ENCODE measurements at places on chromosomes 16 and 17.

- DNase-seq: no peak
Observed at GRCh38 chr17:65182233-65182632, 45.1 kb downstream of the RGS9 start.

- no peak for DNase-seq
Observed at GRCh38 chr16:12060751-12061150, 84.2 kb downstream of the SNX29 start.

- no peak for DNase-seq
Observed at GRCh38 chr17:82613283-82614094, 34.8 kb downstream of the WDR45B start.

DNA sequence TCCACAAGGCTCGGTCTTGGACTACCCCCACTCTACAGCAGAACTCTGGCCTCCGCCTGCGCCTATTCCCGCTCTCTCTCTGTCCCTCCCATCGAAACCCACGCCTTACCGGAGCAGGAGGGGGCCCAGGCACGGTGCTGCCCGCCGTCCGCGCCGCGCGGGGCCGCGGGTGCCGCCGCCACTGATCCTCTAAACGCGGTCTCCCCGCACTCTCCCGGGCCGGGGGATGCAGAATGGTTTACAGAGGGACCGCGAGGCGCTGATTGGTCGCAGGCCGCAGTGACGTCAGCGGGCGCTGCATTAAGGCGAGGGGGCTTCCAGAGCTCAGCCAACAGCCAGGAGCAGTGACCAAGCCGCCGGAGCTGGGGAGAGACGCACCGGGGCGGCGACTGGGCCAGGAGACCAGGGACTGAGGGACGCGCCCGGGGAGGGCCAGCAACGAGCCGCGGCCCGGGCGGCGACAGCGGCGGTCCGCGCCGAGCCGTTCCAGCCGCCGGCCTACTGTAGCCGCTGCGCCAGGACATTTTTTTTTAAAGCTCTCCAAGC is 747 bp upstream of the LHX1 start:
- DNase-seq: no peak

DNA sequence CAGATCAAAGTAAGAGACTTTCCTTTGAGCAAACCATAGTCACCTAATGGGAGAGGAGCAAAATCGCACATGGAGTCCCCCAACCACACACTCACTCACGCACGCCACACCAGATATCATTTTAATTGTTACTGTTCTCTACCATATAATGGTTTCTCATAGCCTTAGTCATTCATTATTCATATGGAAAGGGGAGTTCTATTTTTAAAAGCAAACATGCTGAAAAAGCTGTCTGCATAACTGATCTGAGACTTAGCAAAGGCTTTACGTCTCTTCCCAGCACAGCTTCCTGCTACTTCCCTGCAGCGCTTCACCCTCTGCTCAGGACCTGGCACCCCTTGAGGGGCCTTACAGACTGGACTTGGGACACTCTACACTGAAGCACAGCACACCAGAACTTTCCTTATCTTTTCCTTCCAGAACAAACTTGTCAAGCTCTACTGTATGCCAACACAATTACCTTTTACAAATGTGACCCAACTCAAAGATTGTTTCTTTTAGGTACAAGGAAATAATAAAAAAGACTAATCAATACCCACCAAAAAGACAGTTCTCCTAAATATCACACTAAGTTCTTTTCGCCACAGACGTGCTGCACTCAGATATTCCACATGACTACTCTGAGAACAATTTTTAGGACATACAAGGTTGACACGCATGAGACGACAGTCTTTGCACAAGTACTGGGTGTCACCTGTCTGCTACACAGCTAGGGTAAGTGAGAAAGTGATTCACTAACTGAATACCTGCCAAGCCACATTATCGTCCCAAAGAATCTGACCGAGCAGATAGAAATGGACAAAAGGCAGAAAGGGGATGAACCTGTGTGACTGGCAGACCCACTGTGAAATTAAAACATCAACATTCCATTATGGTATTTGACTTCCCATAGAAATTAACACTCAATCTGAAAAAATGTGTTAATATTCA is 21.5 kb downstream of the SRP68 start:
- no peak for DNase-seq

DNA sequence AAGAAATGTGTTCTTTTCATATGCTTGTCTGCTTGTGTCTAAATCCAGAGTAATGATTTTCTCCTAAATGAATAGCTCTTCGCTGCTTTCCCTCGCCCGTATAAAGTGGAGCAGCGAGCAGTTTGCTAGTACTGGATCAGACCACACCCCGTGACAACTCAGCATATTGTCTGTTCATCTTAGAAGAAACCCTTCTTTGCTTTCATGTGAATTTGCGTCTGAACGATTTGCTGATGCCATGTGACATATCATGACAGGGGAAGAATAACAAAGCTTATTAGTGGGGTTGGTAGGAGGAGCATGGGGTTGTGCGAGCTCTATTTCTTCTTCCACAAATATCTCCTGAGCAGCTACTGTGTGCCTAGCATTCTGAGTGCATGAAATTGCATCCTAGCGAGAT is 44.1 kb upstream of the CACNG4 start:
- DNase-seq: no peak

DNA sequence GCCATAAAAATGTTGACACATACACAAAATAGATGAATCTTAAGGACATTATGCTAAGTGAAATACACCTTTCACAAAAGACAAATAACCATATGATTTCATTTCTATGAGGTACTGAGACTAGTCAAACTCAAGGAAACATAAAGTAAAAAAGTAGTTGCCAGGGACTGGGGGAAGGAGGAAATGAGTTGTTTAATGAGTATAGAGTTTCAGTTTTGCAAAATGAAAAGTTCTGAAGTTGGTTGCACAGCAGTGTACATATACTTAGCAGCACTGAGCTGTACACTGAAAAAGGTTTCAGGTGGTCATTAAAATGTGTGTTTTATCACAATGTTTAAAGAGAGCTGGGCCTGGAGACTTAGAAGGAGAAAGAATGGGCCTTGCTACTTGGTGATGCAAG is 4.7 kb upstream of the SLC13A2 start:
- no peak for DNase-seq

DNA sequence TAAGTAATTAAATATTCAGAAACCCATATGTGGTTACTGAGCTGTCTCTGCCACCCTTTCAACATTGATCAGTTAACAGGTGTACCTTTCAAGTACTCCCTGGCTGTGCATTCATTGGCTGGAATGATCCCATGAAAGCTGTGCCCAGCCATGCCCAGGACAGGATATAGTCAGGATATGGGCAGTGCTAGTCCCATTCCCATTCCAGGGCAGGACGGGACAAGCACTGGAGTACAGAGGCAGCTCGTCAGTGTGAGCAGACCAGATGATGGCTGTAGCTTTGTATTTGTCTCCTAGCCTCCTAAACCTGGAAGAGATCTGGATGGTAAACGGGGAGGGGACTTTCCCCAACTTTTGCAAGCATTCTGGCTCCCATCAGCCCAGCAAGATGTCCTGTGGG is 22.5 kb downstream of the HEATR3 start:
- DNase-seq: peak; percentile 54

DNA sequence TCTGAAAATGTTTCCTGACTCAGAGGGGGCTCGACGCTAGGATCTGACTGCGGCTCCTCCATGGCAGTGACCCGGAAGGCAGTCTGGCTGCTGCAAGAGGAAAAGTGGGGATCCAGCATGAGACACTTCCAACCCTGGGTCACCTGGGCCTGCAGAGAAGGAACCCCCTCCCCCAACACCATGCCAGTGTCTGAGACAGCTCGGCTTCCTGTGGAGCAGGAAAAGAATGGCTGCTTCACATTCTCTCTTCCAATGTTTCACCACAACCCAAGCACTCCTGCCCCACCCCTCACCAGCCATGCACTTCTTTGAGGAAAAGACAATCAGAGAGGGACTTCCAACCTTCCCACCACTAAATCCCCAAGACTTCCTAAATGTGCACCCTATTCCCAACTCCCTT is 10.8 kb downstream of the TP53 start:
- no peak for DNase-seq

- peak; percentile 19 for DNase-seq
Observed at GRCh38 chr16:47311738-47312505, 148.9 kb downstream of the ITFG1 start.

GRCh38 chr17:75844530-75845057 is 390 bp upstream of the UNC13D start:
- no peak for DNase-seq

- DNase-seq: no peak
Observed at GRCh38 chr17:21127509-21128077, 829 bp downstream of the DHRS7B start.

DNA sequence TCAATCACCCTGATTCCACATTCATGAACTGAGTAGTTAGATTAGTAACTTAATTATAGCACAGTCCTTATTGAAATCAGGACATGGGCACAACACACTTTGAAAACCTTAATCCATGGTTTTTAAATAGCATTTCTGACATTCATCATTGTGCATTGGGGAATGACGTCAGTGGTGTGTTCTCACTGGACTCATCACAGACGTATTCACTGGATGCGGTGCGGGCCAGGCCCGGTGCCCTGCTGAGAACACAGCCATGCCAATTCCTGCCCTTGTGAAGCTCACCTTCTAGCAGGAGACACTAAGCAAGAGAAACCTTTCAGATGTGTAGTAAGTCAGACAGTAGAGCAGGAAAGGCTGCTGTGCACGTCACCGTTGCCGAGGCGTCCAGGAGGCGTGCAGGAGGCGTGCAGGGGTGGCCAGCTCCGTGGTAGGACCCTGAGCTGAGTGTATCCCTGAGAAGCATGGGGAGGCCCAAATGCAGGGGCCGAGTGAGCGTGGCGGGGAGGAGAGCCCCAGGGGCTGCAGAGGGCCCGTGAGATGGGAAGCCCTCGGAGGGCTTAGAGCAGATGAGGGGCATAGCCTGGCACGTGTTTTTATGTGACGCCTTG is 12.9 kb downstream of the BANP start:
- no peak for DNase-seq

DNA sequence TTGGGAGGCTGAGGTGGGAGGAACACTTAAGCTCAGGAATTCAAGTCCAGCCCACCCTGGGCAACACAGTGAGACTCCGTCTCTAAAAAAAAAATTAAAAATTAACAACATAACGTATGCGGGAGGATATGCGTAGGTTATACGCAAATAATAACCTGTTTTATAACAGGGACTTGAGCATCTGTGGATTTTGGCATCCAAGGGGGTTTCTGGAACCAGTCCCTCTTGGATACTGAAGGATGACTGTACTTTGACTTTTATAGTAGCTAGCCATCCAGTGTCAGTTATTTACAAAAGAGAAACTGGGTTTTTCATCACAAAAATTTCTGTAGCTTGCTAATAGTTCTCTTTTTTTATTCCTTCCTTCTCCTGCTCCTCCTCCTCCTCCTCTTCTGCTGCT is 64.5 kb downstream of the TNRC6C start:
- no peak for DNase-seq

GRCh38 chr16:68149596-68149995 is 64.4 kb downstream of the NFATC3 start:
- DNase-seq: no peak

- DNase-seq: no peak
Observed at GRCh38 chr17:11690681-11691080, 92.4 kb downstream of the DNAH9 start.

DNA sequence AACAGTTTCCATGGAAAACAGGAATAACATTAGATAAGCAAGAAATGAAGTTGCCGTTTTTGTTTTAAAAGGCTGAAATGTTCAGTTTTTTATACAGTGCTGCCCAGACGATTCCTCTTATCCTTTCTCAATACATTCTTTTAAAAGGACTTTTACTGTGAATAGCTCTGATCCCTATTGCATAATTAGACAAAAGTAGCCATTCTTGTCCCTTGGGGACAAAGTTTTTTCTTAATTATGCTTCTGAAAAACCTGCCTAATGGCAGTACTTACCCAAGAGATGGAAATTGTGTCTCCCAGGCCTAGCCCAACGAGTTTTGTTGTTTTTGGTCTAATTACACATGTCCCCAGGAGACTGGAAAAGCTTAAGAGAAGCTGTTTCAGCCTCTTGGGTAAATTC is 27.6 kb downstream of the NXPH3 start:
- no peak for DNase-seq

DNA sequence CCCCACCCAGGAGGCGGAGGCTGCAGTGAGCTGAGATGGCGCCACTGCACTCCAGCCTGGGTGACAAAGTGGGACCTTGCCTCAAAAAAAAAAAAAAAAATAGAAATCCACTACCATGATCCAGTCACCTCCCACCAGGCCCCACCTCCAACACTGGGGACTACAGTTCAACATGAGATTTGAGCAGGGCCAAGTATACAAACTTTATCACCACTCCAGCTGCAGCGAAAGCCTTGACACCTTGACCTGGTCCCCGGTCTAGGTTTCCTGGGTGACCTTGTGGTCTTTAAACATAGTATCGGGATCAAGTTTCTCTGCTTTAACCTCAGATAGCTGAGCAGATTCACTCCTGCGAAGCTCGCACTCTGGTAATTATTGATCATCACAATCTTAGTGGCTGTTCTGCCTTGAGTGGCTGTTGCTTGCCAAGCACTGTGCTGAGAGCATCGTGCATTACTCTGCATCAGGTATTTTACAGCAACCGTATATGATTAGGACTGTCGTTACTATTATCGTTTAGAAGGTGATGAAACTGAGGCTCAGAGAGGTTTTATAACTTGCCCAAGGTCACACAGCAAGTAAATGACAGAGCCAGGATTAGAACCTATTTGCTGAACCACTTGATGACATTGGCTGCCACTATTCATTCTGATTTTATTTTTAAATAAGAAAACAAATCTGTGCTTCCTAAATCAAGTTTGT is 50.3 kb upstream of the MEAK7 start:
- DNase-seq: no peak

DNA sequence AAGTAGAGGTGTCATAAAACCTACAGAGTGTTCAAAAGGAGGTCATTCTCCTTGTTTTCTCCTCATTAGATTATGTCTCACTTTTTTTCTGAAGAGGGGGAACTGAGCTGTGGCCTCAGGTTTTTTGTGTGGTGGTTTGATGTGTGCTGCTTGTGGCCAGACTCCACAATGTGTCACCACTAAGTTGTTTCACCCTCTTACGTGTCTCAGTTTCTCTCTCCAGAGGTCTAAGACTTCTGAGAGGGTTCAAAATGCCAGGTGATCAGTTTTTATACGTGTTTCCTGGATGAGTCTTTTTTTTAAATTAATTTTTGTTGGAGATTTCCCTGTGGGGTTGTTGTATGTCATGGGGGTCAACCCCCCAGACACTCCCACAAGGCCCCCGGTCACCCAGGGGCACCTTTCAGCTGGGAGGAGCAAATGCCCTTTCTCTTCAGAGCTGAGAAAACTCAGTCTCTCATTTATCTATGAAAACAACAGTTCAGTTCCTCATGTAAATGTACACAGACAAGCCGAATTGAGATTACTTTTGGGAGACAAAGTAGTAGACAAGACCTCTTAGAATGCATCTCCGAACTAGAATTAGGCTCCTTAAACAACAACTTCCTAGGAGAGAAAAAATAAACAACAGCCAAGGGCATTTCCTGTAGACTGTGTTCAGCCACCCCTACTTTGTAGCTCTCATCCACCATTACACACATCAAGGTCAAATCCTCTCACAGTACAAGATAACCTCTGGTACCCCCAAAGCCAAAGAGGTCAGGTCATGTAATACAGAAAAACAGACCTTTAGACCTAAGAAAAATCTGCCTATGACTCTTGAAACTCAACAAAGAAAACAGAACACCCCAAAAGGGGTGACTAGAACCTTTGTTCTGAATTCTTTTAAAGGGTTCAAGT is 23.9 kb upstream of the TMEM98 start:
- DNase-seq: no peak

Data from keratinocyte (primary cell).